ENCODE measurements at places on chromosomes 13 and 19. TPM values are rescaled to one million over a fixed set of nuclear protein-coding genes. Genes with fewer than 3 reads are reported as not detected.

DNA sequence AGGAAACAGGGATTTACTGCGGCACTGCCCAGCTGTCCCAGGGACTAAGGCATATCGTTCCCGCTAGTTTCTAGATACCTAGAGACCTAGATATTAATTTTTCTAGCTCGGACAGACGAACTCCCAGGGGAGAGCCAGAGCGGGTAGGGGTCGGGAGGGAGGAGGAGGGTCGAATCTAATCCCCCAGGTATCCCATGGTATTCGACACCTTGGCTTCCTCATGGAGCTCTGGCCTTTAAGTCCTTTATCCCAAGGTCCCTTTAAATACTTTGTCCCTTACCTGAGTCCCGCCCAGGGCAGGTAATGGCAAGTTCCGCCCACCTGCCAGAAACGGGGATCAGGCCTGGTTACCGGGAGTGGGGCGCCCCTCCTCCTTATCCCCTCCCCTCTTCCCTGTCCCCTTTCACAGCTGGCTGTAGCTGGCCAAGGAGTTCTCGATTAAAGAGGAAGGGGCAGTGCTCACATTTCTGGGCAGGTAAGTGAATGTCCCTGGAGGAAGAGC is at the start of gene PRRG2:
Gene PRRG2, plus strand, starts transcription at position 310 of the 502 bp plus-strand sequence. CDS start 1,904 bp downstream, outside the sequence.
- no peak for DNase-seq

- DNase-seq, result peak; percentile 25
These were observed 478 bp downstream of the LMO7 start for GRCh38 chr13:75636436-75637180.

GRCh38 chr13:68984688-68985319 is 1122.8 kb upstream of the ATXN8OS start:
- peak; percentile 14 for DNase-seq

DNA sequence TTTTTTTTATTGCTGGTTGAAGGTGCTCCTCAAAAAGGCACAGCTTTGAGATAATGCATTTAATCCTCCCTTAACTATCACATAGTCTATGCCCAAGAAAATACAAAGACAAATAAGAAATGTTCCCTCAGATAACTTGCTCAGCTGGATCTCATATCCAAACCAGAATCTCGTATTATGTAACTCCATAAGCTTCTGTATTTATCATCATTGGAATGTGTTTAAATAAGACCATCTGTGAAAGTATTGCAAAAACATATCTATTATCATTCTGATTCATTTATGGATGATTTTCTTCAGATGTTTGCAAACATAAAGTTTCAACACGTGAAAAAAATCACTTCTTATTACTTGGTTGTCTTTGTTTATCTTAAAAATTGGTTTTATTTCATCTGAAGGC is 190.9 kb downstream of the IRS2 start:
- no peak for DNase-seq

DNA sequence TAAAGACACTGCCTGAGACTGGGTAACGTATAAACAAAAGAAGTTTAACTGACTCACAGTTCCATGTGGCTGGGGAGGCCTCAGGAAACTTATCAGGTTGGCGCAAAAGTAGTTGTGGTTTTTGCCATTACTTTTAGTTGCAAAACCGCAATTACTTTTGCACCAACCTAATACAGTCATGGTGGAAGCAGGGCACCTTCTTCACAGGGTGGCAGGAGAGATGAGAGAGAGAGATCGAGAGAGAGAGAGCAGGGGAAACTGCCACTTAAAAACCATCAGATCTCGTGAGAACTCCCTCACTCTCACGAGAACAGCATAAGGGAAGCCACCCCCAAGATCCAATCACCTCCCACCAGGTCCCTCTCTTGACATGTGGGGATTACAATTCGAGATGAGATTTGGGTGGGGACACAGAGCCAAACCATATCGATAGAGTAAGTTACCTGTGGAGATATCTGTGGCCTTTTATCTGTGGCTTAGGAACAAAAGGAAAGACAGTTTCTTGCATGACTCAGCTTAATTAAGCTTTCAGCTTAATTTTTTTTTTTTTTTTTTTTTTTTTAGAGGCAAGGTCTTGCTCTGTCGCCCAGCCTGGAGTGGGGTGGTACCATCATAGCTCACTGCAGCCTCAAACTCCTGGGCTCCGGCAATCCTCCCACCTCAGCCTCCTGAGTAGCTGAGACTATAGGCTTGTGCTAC is 7.6 kb upstream of the CABP5 start:
- no peak for DNase-seq

DNA sequence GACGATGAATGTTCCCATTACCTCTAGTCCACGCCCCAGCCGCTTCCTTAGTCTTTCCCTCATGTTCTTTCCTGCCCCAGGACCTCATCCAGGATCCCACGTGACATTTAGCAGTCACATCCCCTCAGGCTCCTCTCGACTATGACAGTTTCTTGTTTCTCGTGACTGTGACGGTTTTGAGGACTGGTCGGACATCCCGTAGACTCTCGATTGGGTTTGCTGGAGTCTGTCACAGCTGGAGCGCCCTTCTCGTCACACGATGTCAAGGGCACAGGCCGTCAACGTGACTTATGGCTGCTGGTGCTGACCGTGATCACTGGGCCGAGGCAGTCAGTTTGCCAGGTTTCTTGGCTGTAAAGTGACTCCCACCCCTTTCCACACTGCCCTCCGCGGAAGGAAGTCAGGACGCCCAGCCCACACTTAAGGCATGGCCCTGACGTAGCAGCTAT is 22.8 kb downstream of the ELAVL1 start:
- peak; percentile 37 for DNase-seq

GRCh38 chr13:102564564-102564963 is 32.2 kb upstream of the TPP2 start:
- DNase-seq, result no peak

- DNase-seq, result no peak
These were observed 516.2 kb downstream of the MYO16 start for GRCh38 chr13:109145631-109146030.

GRCh38 chr13:27309967-27310598 is 39.5 kb downstream of the RASL11A start:
- DNase-seq, result no peak

DNA sequence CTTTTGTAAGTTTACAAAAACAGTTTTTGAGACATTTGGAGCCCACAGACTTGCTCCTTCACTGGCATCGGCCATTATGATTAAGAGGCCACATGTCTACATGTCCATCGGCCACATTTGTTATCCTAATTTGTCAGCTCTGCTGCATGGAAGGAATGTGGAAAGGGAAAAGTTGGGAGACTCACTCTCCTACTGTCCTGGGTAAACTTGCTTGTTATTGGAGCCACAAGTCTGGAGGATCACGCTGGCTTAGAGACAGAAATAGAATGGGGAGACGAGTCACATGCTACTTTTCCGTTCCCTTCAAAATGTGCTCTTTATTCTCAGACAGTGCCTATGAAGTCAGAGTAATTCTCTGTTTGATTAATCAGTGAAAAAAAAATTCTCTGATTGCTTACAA is 741.2 kb upstream of the PCDH9 start:
- no peak for DNase-seq

DNA sequence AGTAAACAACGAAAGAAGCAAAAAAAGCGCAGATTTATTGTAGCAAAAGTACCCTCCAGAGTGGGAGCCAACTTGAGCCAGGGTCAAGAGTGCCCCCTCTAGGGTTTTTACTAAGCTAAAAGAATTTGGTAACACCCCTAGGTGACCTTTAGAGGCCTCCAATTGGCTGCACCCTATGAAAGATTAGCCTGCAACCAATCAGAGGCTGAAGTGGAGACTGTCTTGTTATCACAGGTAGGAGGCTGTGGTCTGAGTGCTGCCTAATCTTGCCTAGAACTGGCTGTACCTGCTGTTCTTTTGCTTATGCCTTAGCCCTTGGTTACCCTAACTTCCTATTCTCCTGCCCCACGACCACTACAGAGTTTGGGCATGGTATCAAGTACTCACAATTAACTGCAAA is 38.3 kb downstream of the ANKRD10 start:
- DNase-seq, result no peak

- no peak for DNase-seq
These were observed 35.8 kb downstream of the ZNF473 start for GRCh38 chr19:50061650-50062049.

GRCh38 chr13:33296793-33297425 is 11.4 kb upstream of the STARD13 start:
- DNase-seq, result no peak

GRCh38 chr13:99922631-99923404 is 48.7 kb downstream of the ZIC5 start:
- DNase-seq, result no peak

GRCh38 chr13:109784590-109785140 is 1.7 kb downstream of the IRS2 start:
- peak; percentile 91 for DNase-seq

DNA sequence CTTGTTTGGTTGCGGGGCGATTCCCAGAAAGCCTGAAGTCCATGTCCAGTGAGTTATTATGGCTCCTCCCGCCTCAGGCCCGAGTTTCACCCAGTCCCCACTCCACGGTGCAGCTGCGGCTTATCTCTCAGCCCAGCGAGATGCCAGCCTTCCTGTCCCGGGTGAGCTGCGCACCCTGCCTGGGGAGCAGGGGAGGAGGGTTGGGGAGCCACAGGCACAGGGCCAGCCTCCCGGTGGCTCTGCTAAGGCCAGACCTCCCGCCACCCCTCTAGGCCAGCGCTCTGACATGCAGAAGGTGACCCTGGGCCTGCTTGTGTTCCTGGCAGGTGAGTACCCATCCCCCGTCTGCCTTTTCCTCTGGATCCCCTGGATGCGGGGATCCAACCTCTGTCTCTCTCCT is 3.5 kb downstream of the FXYD3 start:
- DNase-seq, result no peak

- no peak for DNase-seq
These were observed 32.8 kb downstream of the ZSWIM9 start for GRCh38 chr19:48203222-48203793.

- DNase-seq, result no peak
These were observed 19.7 kb upstream of the POP4 start for GRCh38 chr19:29586401-29586800.

DNA sequence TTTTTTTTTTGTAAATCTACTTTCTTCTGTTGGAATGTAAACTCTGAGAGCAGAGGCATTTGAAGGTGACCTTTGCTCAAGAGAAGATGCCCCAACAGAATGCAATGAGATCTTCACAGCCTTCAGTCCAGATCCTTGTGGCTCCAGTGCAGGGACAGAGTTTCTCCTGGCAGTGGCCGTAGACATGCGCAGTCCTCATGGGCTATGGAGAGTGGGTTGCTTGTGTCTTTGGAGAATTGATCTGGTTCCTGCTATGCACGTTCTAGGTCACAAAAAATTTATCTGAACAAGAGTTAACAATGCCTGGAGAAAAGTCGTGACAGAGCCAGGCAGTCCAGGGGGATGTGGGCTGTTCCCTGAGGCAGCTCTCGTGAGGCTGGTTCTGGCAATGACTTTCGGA is 30.1 kb downstream of the TMEM255B start:
- no peak for DNase-seq

GRCh38 chr13:99161512-99161911 is 39.1 kb upstream of the UBAC2 start:
- no peak for DNase-seq

DNA sequence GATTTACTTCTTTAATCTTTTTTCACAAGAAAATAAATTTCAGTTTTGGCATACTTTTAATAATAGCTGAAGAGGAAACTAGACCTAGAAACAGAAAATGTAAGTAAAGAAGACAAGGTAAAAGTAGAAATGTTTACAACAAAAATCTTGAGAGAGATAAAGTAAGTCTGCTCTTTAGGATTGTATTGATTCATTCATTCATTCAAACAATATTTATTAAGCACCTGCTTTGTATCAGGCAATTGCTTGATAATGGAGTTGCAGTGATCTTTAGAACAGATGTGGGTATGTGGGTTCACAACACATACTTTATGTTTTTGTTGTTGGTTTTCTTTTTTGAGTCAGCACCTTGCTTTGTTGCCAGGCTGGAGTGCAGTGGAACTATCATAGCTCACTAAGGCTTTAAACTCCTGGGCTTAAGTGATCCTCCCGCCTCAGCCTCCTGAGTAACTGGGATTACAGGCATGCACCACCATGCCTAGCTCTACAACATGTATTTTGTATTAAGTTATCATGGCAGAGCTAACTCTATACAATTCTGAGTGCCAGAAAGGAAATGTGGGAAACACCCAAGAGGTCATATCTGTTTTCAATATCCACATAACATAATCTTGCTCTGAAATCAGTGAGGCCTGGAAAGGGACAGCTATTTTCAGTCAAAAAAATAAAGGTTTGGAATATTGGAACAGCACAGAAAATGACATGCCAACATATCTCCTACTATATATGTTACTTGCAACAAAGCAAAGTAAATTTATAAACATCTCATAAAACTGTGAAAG is 8.8 kb upstream of the SPART start:
- DNase-seq, result no peak

DNA sequence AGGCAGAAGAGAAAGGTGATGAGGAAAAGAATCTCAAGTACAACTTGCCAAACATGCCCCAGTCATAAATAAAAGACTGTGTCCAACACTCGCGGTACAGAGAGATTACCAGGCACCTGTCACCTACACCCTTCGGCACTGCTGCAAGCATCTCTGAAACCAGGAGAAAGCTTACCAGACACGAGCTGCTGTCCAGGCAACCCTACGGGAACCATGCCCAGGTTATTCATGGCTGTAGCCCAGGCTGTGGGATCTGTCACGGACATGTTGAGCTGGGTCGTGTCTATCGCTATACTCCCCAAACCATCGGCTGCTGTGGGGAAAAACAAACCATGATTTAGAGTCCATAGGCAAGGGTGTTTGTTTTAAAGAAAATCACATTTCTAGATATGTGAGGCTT is 375.0 kb downstream of the ENOX1 start:
- peak; percentile 70 for DNase-seq

DNA sequence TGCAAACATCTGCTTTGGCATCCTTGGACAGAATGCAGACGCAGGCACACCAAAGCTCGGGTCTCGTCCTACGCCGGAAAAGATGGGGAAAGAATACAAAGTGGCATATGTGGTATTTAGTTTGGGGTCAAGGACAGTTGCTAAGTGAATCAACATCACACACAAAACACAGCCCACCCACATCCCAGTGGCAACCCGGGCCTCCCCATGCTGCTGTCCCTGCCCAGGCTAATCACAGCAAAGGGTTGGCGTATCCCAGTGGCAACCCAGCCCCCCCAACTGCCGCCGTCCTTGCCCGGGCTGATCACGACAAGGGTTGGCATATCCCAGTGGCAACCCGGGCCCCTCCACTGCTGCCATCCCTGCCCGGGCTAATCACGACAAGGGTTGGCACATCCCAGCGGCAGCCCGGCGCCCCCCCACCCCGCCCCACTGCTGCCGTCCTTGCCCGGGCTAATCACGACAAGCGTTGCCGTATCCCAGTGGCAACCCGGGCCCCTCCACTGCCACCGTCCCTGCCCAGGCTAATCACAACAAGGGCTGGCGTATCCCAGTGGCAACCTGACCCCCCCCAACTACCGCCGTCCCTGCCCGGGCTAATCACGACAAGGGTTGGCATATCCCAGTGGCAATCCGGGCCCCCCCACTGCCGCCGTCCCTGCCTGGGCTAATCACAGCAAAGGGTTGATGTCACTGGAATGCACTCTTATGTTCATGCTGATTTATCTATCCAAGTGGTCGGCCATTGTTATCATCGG is 167.8 kb upstream of the SOX1 start:
- no peak for DNase-seq

KLK2 gene
- total RNA-seq, result not detected

GRK1 gene
- total RNA-seq, result 0.42 TPM

DACH1 gene
- 3.5 TPM for total RNA-seq

ATP1A3 gene
- total RNA-seq, result 416 TPM

ODAD3 gene
- total RNA-seq, result 0.42 TPM

ZFR2 gene
- total RNA-seq, result not detected

C13orf42 gene
- total RNA-seq, result not detected

C19orf81 gene
- 2.7 TPM for total RNA-seq

TMEM59L gene
- total RNA-seq, result 1.5 TPM

ATP13A1 gene
- total RNA-seq, result 21.6 TPM

All from left ventricle myocardium superior (tissue), 1 donor.